ENCODE measurements at places on chromosomes 11 and 22. TPM values are rescaled to one million over a fixed set of nuclear protein-coding genes. Genes with fewer than 3 reads are reported as not detected.

The IFITM10 gene
- total RNA-seq: 0.33 TPM

The LDLRAD3 gene
- total RNA-seq: 9.7 TPM

The CBX7 gene
- 9.5 TPM for total RNA-seq

The POU2AF2 gene
- not detected for total RNA-seq

The NCAM1 gene
- total RNA-seq: 2.2 TPM

The C11orf52 gene
- 0.47 TPM for total RNA-seq
